ENCODE measurements at places on chromosomes 7 and 10.

DNA sequence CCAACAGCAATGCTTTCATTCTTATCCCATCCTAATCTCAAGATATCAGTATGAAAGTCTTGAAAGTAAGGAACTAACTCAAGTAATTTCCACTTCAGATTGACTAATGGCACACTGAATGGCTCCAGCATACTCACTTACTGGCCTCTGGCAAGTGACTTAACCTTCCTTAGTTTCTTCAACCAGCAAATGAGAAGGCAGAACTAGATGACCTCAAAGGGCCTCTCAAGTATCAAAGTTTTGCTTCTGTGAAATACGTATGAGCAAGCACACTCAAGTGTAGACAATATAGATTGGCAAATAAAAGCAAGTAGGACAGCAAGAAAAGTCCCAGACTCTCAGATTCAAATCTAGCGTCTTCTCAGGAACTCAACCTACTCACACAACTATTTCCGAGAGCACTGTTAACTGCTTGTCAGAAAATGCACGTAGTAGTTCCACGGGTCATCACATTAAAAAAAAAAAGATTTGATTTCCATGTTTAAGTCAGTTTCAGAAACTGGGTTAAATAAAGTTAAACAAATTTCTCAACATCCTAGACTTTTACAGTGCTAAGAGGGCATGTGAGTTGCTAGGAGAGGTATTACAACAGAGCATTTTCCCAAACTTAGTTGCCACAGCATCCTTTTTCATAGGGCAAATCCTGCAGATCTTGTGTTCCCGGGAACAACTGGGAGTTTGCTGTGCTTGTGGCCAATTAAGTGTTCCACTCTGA is 276.9 kb upstream of the KLF14 start:
- no peak for DNase-seq

GRCh38 chr7:22197376-22197775 is 159.6 kb downstream of the RAPGEF5 start:
- DNase-seq, result no peak

- no peak for DNase-seq
Measured at GRCh38 chr10:76024460-76025123, 593.2 kb downstream of the LRMDA start.

DNA sequence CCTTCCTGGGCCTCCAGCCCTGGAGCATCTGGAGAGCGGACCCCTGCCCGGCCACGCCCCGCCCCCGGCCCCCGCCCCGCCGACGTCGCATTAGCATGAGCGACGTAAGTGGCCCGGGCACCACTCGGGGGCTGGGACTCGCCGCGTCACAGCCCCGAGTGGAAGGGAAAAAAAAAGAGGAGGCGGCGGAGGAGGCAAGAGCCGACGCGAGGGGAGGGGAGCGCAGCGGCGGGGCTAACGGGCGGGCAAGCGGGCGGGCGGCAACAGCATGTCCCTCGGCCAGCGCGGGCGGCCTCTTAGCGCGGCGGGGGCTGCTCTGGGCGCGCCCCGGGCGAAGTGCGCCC is at the start of gene SLC18A3:
Gene SLC18A3 (plus strand): TSS at position 197 of the 344 bp plus-strand sequence. CDS start 431 bp downstream, outside the sequence.
- no peak for DNase-seq

GRCh38 chr7:154857240-154857639 is 145.7 kb downstream of the PAXIP1 start:
- DNase-seq, result no peak

Data from stimulated activated CD4-positive, alpha-beta T cell treated with anti-CD3 and anti-CD28 coated beads, Interleukin-2, amount 100 ng/mL, for 24 hours (primary cell).